C1 segment of cervical spinal cord (tissue), 14 donors: ENCODE measurements at places on chromosomes 6 and 20.

DNA sequence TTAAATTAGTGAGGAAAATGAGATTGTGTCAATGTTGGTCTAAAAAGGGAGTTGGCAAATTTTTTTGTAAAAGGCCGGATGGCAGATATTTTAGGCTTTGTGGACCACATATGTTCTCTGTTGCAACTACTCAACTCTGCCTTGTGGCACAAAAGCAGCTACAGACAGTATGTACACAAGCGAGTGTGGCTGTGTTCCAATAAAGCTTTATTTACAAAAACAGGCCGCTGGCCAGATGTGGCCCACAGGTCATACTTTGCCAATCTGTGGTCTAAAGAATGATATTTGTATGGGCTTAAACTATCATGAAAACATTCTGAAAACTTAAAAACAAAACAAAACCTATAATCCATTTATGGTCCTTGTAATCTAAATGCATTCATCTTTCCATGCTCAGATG is 228.3 kb downstream of the CLIC5 start:
- no peak for DNase-seq

DNA sequence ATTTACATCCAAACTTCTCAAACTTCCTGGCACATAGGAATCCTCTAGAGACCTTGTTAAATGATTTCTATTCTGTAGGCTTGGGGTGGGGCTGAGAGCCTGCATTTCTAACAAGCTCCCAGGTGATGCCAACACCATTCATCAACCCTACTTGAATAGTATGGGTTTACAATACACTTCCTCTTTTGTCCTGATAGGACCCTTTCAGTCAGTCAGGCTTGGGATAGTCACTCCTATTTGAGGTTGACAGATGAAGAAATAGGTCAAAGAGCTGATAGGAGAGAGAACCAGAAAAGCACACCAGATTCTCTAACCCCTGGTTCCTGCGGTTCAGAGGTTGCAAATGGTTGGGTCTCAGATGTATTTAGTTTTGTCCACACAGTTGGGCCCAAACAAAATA is 273.4 kb downstream of the TSHZ2 start:
- DNase-seq: no peak

GRCh38 chr20:17898548-17898994 is 70.0 kb downstream of the SNX5 start:
- DNase-seq: no peak

- DNase-seq: no peak
Measured at GRCh38 chr20:57461726-57462125, 63.2 kb downstream of the CTCFL start.
